Stimulated activated CD4-positive, alpha-beta T cell treated with anti-CD3 and anti-CD28 coated beads, Interleukin-1b, Interleukin-23, amount 100 ng/mL, for 24 hours (primary cell): ENCODE measurements at places on chromosomes 6 and 20.

DNA sequence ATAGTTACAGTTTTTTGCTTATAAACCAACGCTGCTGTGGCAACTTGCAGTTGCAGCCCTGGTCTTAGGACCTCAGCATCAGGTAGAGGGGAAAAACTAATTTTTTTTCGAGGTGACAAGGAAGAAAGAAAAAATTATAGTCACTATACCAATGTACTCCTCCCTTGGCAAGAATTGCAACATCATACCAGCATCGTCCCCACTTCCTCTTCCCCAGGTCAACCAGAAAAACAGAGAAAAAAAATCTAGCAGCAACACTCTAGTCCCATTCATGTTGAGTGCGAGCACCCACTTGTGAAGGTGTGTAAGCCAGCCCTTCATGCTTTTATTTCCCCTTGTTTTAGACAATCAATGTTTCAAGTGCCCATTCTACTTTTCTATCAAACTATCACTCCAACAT, 13.1 kb upstream of the DCBLD1 start:
- DNase-seq = no peak

DNA sequence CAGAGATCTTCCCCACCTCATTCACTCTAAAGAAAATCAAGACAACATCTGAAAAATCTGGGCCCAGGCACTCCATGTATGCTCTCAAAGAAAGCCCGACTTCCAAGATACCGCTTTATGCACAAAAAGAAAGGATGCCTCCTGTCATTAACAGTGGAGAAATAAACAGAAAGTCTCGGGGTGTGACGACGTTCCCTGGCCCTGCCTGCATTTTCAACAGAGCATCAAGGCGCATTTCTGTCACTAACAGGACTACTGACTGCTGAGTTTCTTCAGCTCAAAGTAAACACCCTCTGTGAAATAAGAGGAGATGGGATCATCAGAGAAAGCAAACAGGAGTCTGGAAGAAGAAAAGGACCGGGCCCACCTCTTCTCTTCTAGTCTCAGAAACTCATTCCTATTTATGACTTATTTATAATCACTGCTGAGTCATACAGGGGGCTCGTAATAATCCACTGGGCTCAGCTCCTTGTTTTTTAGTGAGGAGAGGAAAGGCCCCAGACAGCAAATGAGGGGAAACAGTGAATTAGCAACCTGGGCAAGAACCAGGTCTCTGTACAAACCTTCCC, 99.7 kb downstream of the ZMYND8 start:
- DNase-seq = no peak

GRCh38 chr6:154767003-154767723, 33.9 kb downstream of the SCAF8 start:
- DNase-seq = no peak

DNA sequence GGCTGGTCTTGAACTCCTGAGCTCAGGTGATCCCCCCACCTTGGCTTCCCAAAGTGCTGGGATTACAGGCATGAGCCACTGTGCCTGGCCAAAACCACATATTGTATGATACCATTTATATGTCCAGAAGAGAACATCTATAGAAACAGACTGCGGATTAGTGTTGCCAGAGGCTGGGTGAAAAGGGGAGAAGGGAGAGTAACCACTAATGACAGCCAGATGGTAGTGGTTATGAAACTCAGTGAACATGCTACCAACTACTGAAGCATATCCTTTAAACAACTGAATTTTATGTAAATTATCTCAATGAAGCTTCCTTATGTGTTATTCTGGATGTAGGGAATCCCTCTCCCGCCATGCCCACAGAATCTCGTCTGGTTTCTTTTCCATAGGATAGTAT, 15.7 kb downstream of the SLC23A2 start:
- no peak for DNase-seq

DNA sequence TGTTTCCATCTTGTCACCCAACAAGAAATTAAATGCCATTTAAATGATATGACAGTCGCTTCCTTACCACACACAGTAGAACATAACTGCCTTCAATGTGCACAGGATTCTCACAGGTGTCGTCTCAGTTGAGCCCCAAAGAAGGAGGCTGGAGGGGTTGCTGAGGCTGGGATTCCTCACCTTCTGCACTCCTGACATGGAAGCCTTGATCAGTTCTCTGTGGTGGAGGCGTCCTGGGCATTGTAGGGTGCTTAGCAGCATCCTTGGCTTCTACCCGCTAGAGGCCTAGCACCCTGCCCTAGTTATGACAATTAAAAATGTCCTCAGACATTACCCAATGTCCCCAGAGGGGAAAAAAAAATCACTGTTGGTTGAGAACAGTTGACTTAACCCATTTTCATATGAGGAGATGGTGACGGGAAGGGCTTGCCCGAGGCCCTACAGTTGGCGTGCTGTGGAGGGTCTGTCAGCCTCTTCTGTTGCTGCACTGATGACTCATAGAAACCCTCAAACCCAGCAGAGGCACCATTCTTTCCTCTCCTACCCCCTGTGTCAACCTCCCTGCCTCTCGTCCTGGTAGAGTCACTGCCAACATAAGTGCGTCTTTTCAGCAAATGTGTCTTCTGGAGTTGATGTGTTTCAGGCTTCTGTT, 19.3 kb upstream of the ZNF831 start:
- DNase-seq = no peak

DNA sequence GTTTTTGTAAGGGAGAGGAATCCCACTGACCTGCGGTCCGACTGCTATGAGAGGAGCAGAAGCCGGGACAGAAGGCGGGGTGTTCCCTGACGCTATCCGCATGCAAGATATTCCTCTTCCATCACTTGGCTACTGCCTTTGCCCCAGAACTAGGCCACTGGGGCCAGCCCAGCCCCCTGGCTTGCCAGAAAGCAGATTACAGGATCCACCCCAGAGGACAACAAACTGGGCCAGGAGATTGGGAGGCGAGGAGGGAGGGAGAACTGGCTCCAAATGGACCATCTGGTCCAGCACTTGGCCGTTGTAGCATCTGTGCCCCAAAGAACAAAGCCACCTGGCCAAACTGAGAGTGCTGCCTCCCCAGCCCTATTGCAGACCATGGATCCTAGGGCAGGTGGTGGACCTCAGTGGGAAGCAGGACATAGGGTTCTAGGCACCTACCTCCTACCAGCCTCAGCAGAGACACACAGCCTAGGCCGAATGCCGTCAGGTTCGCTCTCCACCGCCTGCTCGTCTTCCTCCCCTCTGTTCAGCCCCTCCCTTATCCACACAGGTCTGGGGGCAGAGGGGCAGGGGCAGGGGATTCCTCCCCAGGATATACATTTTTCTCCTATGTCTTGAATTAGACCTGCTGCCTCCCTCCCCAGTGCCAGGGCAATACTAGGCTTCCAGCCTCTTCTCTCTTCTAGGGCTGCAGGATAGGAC, 4.0 kb downstream of the MDGA1 start:
- DNase-seq = no peak

DNA sequence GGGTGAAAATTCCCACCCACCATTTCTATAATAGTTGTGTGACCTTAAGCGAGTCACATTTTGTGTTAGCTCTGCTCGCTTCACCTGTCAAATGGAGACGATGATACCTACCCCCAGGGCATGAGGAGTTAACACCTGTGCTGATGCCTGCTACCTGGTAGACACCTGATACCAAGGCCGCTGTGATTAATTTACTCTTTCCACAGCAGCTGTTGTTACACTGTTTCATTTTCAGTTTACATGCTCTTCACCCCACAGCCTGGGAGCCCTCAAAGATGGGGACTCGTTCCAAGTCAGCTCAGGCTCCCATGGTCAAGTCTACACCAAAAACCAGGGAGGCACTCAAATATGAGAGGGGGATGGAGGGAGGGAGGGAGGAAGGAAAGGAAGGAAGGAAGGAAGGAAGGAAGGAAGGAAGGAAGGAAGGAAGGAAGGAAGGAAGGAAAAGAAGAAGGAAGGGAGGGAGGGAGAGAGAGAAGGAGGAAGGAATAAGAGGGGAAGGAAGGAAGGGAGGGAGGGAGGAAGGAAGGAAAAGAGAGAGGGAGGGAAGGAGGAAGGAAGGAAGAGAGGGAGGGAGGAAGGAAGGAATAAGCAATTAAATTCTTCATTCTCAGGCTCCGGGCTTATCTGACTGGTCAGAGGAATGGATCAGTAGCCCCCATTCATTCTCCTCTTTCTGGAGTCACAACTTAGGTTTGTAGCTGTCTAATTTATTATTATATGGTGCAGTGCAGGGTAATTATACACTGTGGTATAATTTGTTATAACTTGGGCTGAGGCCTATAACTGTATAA, 40.9 kb downstream of the PDYN start:
- DNase-seq = no peak

DNA sequence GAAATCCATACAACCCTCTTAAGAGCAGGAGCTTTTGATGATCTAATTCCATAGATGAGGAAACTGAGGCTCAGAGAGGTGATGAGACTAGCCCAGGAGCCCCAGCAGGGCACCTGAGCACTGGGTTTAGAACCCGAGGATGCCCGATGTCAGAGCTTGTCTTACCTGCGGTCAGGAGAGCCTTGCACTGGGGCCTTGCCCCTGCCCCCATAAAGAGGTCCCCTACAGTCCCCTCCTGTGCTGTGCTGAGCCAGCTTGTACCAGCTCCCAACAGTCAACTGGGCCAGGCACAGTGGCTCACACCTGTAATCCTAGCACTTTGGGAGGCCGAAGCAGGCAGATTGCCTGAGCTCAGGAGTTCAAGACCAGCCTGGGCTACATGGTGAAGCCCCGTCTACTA, 58.6 kb downstream of the RIPOR3 start:
- no peak for DNase-seq

DNA sequence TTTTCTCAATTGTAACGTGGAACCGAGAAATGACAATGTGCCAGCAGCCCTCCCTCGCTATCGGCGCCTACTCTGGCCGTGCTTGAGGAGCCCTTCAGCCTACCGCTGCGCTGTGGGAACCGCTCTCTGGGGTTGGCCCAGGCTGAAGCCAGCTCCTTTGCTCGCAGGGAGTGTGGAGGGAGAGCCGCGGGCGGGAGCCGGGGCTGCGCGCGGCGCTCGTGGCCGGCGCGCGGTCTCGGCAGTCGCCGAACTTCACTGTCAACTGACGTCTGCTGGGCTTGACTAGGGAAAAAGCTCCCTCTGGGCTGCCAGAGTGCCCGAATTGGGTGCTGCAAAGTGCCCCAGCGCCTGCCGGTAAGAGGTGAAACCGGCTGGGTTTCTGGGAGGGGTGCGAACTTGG, 29.7 kb upstream of the GCNT2 start:
- no peak for DNase-seq

- DNase-seq = no peak
Observed at GRCh38 chr6:122673343-122673961, 63.2 kb downstream of the PKIB start.

DNA sequence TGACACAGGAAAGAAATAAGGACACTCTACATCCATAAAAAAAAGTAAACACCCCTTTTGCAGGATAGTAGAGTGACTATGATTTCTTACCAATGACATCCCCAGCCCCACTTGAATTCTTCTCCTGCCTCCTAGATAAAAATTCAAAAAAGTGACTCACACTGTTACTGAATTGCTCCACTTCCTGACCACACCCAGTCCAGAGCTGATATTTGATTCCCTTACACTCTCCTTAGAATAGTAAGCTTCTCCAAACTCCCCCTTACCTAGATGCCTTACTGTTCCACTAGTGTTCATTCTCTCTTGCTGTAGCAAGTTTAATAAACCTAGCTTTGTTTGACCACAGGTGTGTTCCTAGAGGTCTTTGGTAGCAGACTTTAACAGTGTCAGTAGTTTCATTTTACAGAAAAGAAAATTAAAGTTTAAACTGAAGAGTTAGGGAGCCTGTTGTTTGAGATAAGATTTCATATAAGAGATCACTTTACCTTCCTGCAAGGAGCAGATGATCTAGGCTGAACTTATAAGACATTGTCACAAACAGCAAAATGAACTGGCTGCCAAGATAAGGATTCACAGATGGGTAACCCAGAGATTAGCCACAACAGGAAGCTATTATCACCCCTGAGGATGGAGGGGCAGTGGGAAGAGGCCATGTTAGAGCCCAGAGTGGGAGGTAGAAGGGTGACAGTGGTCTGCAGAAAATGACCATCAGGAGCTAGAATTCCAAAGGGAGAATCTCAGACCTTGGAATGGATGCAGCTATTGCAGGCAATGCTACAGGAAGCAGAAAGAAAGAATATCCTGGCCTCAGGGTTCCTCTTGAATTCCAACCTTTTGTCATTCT, 28.4 kb upstream of the BTN3A2 start:
- DNase-seq = no peak

- no peak for DNase-seq
Observed at GRCh38 chr6:89749918-89750317, 69.7 kb downstream of the MDN1 start.

- no peak for DNase-seq
Observed at GRCh38 chr6:22328474-22328873, 31.6 kb upstream of the PRL start.

DNA sequence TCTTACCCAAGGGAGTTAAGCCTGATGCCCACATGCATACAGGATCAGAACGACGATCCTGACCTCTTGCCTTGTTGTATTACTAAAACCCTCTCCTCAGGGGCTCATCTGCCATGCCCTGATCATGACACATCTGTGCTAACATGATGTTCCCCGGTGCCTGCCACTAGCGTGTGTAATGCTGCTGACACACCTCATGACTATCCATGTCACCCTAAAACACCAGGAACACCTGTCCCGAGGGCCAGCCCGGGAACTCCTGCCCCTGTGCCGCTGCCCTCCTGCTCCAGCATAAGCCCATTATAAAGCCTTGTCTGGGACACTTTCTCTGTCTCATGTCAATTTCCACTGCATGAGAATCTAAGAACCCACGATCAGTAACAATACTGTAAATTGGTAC, 7.6 kb downstream of the SERPINB6 start:
- no peak for DNase-seq

- DNase-seq = no peak
Observed at GRCh38 chr6:138086573-138087196, 20.5 kb downstream of the PERP start.

GRCh38 chr20:36043892-36044515, 75.6 kb downstream of the CNBD2 start:
- DNase-seq = no peak

- no peak for DNase-seq
Observed at GRCh38 chr6:170006900-170007467, 255.6 kb downstream of the ERMARD start.

- DNase-seq = no peak
Observed at GRCh38 chr6:99031957-99032356, 84.2 kb upstream of the FBXL4 start.

GRCh38 chr6:133198725-133199124, 42.4 kb upstream of the EYA4 start:
- DNase-seq = no peak

DNA sequence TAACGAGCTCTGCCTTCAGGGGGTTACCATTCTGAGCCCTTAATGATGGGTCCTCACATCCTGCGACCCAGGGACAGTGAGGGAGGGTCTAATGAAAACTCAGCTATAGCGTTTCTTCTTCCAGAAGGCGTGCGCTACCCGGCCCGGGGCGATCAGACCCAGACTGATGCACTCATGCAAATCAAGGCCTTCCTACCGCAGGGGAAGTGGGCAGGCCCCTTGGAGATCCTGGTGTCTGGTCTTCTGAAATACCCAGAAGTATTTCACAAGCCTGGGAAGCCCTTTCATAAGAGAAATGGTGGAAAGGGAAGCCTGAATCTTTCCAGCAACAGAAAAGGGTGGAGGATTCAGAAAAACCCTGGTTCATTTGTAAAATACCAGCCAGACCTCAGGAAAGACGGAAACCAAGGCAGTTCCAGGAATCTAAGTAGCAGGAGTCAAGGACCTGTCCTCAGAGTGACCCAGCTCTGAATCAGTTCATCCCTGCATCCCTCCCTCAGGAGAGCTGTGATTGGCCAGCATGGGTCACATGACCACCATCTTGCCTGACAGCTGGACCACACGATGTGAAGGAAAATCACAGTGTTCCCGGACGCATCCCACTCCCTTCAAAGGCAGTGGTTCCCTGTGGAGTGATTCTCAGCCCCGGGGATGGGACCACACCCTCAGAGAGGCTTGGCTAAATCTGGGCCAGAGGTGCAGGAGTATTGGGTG, 12.7 kb downstream of the BFSP1 start:
- DNase-seq = no peak
